ENCODE measurements at places on chromosomes 11 and 22.
A peak's percentile ranks its signal among the peaks of the same experiment; 100 is the strongest.

GRCh38 chr11:118321386-118322082 lies 17.0 kb downstream of the CD3E start:
- no peak for DNase-seq
- peaks cover 20% of the 10 kb centered on the region for H3K27me3 ChIP-seq
- no peak overlapping the region for H3K27ac ChIP-seq
- H3K4me1 ChIP-seq = no peaks in the 10 kb centered on the region
- H3K4me3 ChIP-seq = no peak overlapping the region

DNA sequence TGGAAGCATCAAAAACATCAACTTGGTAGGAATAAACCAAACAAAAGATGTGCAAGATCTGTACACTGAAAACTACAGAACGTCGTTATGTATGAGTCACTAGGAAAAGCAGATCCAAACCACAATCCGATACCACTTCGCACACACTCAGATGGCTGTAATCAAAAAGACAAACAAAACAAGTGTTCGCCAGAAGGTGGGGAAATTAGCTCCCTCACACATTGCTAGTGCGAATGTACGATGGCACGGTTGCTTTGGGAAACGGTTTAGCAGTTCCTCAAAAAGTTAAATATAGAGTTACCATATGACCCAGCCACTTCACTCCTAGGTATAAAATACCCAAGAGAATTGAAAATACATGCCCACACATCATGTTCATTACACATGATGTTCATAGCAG lies 14.8 kb upstream of the CARD10 start:
- no peak for DNase-seq
- no peaks in the 10 kb centered on the region for H3K27me3 ChIP-seq
- no peaks in the 10 kb centered on the region for H3K36me3 ChIP-seq
- peak overlapping the region; percentile 85 for H3K27ac ChIP-seq
- H3K4me3 ChIP-seq = no peak overlapping the region
- H3K4me1 ChIP-seq = peaks cover 27% of the 10 kb centered on the region

DNA sequence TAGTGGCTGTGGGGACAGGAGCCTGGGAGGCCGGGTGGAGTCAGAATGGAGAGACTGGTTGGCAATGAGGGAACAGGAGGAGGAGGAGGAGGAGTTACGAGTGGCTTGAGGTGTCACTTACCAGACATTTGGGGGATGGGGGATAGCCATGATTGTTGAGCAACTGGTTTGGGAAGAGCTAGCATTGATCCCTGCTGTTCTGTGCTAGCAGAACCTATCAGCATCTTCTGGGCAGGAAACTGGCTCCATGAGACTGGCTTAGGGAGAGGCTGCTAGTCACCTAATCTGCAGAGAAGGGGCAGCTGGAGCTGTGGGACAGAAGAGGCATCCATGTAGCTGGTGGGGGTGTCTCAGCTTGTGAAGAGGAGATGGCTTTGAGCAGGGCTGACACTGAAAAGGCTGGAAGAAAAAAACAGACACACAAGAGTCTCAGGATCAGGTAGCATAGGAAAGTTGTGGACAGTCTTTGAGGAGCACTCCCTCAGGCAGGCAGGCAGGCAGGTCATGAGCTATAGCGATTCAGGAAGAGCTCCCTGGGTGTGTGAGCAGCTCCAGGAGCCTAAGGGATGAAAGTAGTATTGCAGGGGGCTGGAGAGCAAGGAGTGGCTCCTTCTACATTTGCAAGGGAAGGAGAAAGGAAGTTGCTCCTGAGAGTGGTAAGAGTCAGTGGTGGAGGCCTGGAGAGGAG lies 22.3 kb downstream of the PIK3IP1 start:
- peaks cover 8% of the 10 kb centered on the region for H3K4me1 ChIP-seq
- peaks cover 50% of the 10 kb centered on the region for H3K36me3 ChIP-seq
- no peaks in the 10 kb centered on the region for H3K27me3 ChIP-seq
- no peak for DNase-seq

- H3K27ac ChIP-seq = no peak overlapping the region
- no peaks in the 10 kb centered on the region for H3K36me3 ChIP-seq
- H3K4me3 ChIP-seq = no peak overlapping the region
- no peaks in the 10 kb centered on the region for H3K4me1 ChIP-seq
Measured at GRCh38 chr11:20558741-20559140, 40.7 kb upstream of the SLC6A5 start.

GRCh38 chr11:102468616-102469195 lies 16.1 kb upstream of the TMEM123 start:
- no peak overlapping the region for H3K4me3 ChIP-seq
- peaks cover 69% of the 10 kb centered on the region for H3K4me1 ChIP-seq
- no peak for DNase-seq
- no peaks in the 10 kb centered on the region for H3K27me3 ChIP-seq
- no peaks in the 10 kb centered on the region for H3K36me3 ChIP-seq
- peak overlapping the region; percentile 95 for H3K27ac ChIP-seq

DNA sequence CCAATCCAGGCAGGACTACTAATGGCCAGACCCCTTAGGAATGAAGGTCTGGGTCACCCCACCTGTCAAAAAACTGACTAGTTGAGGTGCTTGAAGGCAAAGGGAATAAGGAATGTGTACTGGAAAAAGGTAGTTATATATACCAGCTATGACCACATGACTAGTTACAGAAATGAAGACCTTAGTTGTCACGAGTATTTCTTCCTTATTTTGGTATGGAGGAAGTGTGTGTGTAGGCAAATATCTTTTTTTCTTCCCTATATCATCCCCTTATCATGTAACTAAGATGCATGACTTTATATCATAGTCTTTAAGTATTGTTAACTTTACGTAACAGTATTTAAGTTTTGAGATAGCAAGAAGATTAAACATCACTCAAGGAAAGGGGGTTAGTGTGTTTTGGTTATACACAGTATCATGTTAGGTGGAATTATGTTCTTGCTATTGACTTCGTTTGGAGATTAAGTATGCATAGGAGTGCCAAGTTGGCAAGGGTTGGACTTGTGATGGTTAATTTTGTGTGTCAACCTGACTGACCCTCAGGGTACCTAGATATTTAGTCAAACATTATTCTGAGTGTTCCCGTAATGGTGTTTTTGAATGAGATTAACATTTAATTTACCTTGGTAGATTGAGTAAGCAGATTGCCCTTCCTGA lies 38.2 kb upstream of the NARS2 start:
- peaks cover 19% of the 10 kb centered on the region for H3K27me3 ChIP-seq
- no peaks in the 10 kb centered on the region for H3K4me1 ChIP-seq
- no peak for DNase-seq
- H3K4me3 ChIP-seq = no peak overlapping the region
- no peak overlapping the region for H3K27ac ChIP-seq
- H3K36me3 ChIP-seq = no peaks in the 10 kb centered on the region

- no peaks in the 10 kb centered on the region for H3K4me1 ChIP-seq
- H3K27me3 ChIP-seq = no peaks in the 10 kb centered on the region
- H3K4me3 ChIP-seq = no peak overlapping the region
- DNase-seq = no peak
- no peaks in the 10 kb centered on the region for H3K36me3 ChIP-seq
Measured at GRCh38 chr11:91788764-91789163, 435.9 kb upstream of the FAT3 start.

GRCh38 chr11:115784796-115785521 lies 280.7 kb upstream of the CADM1 start:
- no peak for DNase-seq
- H3K36me3 ChIP-seq = no peaks in the 10 kb centered on the region
- H3K4me3 ChIP-seq = no peak overlapping the region

- H3K27me3 ChIP-seq = no peaks in the 10 kb centered on the region
- H3K27ac ChIP-seq = no peak overlapping the region
- no peak overlapping the region for H3K4me3 ChIP-seq
- H3K4me1 ChIP-seq = no peaks in the 10 kb centered on the region
Measured at GRCh38 chr22:45422237-45422983, 8.9 kb downstream of the RIBC2 start.

GRCh38 chr22:47221840-47222615 lies 459.6 kb downstream of the TBC1D22A start:
- no peak overlapping the region for H3K4me3 ChIP-seq
- no peaks in the 10 kb centered on the region for H3K4me1 ChIP-seq
- H3K27me3 ChIP-seq = peaks cover 3% of the 10 kb centered on the region
- H3K27ac ChIP-seq = no peak overlapping the region

DNA sequence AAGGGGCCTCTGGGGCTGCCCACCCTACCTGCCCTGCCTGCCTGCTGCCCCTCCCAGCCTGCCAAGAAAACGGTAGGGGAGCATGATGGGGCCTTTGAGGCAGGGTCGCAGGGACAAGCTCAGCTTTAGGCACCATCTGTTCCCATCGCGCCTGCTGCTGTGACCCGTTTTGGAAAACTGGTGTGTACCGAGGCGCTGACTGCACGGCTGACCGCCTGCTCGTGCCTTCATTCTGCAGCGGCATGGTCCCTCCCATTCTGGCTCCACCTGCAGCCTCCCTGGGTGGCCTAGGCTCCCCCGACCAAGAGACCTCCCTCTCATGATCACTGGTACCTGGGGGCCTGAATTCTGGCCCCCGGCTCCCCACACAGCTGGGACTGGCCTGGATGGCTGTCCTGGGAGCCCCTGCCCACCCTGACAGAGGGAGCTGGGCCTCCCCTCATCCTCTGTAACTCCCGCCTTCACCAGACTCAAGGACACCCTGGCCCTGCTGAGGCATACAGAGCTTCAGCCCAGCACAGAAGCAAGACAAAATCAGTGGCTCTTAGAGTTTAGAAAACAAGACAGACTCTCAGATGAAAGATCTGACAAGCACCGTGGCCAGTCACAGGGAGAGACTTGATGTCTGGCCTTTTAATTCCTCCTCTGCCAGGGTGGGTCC lies 6.5 kb upstream of the MYRF start:
- H3K4me1 ChIP-seq = peaks cover 7% of the 10 kb centered on the region
- H3K36me3 ChIP-seq = peaks cover 3% of the 10 kb centered on the region
- no peaks in the 10 kb centered on the region for H3K27me3 ChIP-seq

DNA sequence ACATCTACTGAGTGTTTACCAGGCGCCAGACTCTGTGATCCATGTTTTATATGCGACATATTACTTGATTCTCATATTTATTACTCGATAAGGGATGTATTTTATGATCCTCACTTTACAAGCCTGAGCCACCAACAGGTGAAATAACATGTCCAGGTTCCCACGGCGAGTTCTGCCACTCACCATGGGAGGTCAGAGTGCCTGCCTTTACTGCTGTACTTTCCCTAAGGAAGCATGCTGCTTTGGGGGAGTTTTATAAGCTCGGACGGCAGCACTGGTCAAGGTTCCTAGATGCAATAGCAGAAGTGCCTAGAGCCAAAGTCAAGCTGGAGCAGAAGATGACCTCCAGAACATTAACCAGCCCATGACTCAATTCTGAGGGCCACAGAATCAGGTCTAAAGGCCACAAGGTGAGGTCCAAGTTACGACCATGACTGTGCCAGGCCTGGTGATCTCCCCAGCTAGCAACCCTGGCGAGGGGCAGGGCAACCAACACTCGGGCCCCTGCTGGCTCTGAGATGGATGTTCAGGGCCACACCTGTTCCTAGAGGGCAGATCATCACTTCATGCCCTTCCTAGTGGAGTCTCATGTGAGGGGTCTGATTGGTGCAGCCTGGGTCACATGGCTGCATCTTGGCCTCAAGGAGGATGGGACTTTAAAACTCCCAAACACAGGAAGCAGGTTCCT lies 14.2 kb downstream of the IFT27 start:
- no peaks in the 10 kb centered on the region for H3K4me1 ChIP-seq
- H3K4me3 ChIP-seq = no peak overlapping the region
- peaks cover 1% of the 10 kb centered on the region for H3K36me3 ChIP-seq

DNA sequence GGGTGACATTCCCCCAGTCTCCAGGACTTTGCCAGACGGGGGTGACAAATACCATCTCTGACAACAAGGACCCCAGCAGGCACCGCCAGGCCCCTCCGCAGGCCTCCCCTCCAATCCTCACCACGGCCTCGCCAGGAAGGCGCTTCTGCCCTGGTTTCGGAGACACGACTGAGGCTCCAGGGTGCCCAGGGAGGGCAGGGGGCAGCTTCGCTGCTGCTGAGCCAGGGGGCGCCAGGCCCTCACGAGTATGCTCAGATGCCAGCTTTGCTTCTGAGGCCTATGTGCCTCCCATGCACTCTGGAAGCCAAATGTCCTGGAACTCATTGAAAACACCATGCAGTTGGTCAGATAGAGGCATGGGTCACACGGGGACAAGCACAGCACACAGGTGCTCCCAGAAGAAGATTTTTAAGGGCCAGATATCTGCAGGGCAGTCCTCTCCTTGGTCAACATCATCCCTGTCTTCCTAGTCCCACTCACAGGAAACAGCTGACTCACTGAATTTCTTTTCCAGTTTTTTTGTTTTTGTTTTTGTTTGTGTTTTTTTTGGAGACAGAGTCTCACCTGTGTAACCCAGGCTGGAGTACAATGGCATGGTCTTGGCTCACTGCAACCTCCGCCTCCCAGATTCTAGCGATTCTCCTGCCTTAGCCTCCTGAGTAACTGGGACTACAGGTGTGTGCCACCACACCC lies 19.9 kb downstream of the BID start:
- no peaks in the 10 kb centered on the region for H3K36me3 ChIP-seq
- no peak overlapping the region for H3K4me3 ChIP-seq
- no peak overlapping the region for H3K27ac ChIP-seq
- DNase-seq = no peak

DNA sequence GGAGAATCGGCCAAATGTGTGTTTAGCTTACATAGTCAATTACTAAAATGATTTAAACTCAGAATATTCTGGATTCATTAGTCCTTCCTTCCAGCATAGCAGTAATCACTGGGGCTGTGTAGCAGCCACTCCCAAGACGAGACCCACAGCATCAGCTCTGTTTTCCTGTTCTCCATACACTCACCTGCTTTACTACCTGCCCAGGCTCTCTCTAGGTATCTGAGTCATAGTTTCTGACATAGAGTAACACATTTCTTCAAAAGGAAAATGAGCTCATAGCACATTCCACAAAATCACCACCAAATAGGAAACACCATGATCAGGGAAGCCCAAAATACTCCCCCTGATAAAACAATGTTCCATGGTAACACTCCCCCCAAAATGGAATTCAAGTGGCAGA lies 22.9 kb downstream of the MORC2 start:
- no peak overlapping the region for H3K4me3 ChIP-seq
- H3K4me1 ChIP-seq = no peaks in the 10 kb centered on the region
- H3K36me3 ChIP-seq = peaks cover 57% of the 10 kb centered on the region
- no peak overlapping the region for H3K27ac ChIP-seq

DNA sequence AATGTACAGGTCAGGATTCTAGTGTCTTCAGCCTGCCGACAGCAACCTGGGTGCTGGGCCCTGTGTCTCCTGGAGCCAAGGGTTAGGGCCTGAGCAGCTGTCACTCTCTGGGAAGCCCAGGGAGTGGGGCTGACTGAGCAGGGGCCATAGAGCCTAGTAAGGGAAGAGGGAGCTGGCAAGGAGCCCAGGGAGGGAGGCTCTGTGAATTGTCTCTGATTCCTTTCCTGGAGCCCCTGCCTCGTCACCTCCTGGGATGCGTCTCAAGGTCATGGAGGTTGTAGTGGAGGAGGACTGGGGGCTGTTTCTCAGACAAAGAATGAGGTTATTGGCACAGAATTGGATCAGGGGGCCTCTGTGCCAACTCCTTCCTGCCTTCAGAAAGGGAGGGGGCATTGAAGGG lies 11.8 kb downstream of the SOX10 start:
- no peak overlapping the region for H3K4me3 ChIP-seq
- peaks cover 14% of the 10 kb centered on the region for H3K36me3 ChIP-seq
- DNase-seq = no peak
- no peaks in the 10 kb centered on the region for H3K27me3 ChIP-seq

All from osteocyte (in vitro differentiated cells).